AG08395 (cell line): ENCODE measurements at places on chromosomes 6 and 20.
A peak's percentile ranks its signal among the peaks of the same experiment; 100 is the strongest.

DNA sequence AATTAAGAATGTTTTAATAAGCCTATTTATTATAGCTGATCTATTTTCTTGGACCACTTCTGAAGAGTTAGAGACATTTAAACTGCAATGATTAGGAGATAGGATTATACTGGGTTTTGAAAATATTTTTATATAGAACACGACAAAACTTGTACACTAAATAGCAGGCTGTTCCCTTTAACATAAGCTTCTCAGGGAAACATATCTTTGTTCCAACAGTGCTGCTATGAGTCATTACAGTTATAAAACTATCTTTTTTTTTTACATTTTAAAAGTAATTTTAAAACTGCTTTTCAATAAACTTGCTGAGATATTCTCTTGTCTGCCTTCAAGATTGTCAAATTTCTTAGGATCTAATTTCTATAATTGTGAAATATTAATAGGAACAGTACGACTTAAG is 389.1 kb downstream of the ARHGAP18 start:
- no peak for DNase-seq

DNA sequence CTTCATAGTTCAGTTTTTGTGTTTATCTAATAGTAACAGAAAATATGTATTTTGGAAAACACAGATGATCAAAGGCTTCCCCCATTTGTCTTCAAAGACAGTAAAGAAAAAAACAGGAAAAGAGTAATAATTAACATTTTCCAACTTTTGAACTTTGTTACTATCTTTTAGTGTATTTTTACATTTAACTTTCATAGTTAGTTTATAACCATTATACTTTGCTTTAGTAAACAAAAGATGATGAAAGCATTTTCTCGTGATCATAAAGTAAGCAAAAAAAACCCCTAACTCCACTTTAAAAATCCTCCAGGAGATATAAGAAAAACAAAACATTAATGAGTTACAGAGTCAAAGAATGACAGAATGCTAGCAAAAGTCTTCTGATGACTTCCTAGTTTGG is 13.6 kb upstream of the GPRC6A start:
- DNase-seq = no peak

- no peak for DNase-seq
Observed at GRCh38 chr6:93918258-93918657, 498.9 kb upstream of the EPHA7 start.

DNA sequence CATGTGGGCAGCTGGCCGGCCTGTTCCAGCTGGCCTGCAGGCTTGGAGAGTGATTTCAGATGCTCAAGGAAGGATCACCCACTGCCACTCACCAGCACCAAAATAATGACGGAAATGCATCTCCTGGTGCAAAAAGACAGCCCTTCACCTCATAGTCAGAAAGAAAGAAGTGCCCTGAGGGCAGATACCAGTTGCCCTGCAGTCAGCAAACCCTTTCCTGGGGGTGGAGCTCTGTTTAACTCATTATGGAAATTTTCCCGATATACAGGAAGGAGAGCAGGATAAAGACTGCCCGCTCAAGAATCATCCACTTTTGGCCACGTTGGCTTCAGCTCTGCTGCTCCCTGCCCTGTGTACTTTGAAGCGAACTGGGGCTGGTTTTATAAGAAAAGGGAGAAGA is 127.9 kb downstream of the GRM4 start:
- DNase-seq = no peak

DNA sequence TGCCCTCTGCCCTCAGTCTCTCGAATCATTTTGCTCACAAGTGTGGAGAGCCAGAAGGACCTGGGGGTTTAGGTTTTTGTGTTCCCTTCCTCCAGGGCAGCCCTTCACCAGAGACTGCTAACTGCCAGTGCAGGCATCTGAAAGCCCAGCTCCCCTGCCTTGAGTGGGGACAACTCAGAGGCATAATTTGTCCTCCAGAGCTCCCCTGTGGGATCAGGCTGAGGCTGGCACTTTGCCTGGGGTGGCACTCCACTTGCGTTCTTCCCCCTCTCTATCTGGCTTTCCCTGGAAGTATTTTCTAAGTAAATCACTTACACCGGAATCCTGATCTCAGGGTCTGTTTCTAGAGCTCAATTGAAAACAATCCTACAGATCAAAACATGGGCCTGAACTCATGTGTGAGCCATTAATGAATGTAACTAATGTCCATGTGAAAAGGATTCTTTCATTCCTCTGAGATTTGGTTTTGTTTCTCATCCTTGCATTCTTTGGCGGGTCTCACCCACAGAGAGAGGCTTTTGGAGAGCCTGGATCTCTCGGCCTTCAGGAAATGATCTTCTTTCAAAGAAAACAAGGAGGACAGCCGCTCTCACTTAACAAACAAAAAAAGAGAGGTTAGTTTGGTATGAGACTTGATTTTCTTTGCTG is 125.7 kb upstream of the RIPOR2 start:
- DNase-seq = peak; percentile 63
